CD4-positive, alpha-beta T cell (primary cell): ENCODE measurements at places on chromosomes 3 and 15. TPM values are rescaled to one million over a fixed set of nuclear protein-coding genes. Genes with fewer than 3 reads are reported as not detected.

DNA sequence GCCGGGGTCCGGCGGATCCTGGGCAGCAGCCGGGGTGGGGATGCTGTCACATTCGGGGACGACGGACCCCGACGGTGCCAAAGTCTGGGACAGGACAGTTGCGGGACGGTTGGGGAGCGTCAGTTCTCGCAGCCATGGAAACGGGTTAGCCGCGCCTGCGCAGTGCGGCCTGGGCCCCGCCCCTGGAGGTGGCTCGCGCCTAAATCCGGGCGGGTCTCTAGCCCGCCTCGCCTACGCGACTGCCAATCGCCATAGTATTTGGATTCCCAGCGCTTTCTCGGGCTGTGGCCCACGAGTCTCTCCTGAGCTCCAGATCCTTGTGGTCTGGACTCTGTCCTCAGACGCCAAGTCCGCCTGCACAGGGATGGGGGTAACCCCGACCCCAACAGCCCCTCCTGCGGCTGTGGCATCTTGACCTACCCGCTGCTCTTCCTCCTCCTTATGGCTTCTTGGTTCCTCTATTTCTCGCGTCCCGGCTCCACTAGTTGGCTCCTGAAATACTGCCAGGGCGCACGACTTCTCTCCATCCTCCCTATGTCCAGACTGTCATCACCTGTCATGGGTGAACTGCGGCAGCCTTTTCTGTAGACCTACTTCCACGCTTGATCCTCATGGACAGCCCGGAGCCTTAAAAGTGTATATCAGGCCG lies at the start of gene ZMYND10:
TSS of gene ZMYND10 (minus strand) at position 147 of the 649 bp plus-strand sequence. CDS start 153 bp downstream, outside the sequence.
- H3K36me3 ChIP-seq = peaks cover 18% of the 10 kb centered on the region
- H3K27ac ChIP-seq = no peak within 1 kb of the TSS
- H3K4me1 ChIP-seq = peaks cover 73% of the 10 kb centered on the region
- H3K4me3 ChIP-seq = peak within 1 kb of the TSS; percentile 39
- H3K27me3 ChIP-seq = no peaks in the 10 kb centered on the region

DNA sequence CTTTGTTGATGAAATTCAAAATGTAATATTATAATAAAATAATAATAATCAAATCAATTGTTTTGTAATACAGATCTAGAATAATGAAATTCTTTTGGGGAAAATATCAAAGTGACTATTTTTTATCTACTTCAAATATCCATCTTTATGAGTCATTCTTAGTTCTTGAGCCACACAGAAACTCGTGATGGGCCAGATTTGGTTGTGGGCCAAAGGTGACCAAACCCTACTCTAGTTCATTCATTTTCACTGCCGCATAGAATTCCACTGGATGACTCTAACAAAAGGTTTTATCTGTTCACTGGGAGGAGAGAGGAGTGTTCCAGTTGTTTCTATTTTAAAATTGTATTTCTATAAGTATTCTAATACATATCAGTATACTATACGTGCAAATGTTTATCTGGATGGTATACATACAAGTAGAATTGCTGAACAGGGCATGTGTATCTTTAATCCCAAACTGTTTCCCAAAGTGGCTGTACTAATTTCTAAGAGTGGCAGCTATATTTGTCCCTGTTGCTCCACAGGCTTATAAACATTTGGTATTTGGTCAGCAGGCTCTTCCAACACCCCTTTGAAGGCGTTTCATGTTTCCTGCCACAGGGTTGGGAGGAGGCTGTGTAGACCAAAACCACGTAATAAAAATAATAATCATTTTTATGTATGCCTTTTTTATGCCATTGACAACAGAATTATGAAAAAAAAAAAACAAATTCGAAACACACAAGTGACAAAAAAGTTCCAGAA lies 7.3 kb upstream of the RTP3 start:
- H3K27ac ChIP-seq = no peak overlapping the region
- H3K27me3 ChIP-seq = no peaks in the 10 kb centered on the region
- H3K4me3 ChIP-seq = no peak overlapping the region

GRCh38 chr3:194165271-194166018 lies 29.5 kb downstream of the HES1 start:
- H3K4me1 ChIP-seq = no peaks in the 10 kb centered on the region
- no peak overlapping the region for H3K27ac ChIP-seq
- H3K36me3 ChIP-seq = no peaks in the 10 kb centered on the region

The GPR149 gene
- not detected for total RNA-seq

The DPPA2 gene
- not detected for total RNA-seq
